T-helper 2 cell treated with Interferon-gamma antibody and Interleukin-4, amounts not matched to agents 5 μg/mL and 100 μg/mL, for 36 hours (primary cell): ENCODE measurements at places on chromosomes 7 and 10.

GRCh38 chr7:65798111-65799075, 74.5 kb upstream of the VKORC1L1 start:
- no peak for DNase-seq

- DNase-seq, result no peak
Measured at GRCh38 chr7:119935418-119936025, 337.5 kb upstream of the KCND2 start.

GRCh38 chr10:76576276-76576962, 1061.2 kb downstream of the KCNMA1 start:
- no peak for DNase-seq

GRCh38 chr7:46259947-46260346, 338.9 kb upstream of the IGFBP3 start:
- DNase-seq, result no peak

DNA sequence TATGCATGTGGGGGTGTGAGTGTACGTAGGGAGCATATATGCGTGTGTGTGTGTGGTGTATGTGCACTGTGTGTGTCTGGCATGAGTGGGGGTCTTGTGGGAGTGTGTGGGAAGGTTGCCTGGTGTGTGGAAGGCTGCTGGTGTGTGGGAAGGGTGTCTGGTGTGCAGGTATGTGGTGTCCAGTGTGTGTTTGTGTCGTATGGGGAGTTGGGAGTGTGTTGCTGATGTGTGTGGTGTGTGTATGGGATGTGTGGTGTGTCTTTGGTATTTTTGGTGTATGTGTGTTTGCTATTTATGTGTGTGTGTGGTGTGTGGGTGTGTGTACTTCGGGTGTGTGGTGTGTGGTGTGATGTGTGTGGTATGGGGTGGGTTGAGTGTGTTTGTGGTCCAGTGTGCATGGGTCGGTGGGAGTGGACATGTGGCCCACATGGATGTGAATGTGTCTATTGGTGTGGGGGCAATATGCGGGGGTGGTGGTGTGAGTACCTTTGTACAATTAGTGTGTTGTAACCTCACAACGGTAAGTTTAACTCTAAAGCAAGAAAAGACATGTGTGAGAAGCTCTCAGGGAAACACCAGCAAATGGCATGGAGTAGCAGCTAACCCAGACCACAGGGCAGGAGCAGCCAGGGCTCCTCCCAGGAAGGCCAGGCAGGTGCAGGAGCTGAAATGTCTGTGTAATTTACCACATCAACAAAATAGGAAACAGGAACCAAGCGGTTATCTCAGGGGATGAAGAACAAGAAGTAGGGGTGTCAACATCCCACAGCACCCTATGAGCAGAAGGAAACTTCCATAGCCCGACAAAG, 11.9 kb downstream of the ANTXRL start:
- DNase-seq, result no peak

DNA sequence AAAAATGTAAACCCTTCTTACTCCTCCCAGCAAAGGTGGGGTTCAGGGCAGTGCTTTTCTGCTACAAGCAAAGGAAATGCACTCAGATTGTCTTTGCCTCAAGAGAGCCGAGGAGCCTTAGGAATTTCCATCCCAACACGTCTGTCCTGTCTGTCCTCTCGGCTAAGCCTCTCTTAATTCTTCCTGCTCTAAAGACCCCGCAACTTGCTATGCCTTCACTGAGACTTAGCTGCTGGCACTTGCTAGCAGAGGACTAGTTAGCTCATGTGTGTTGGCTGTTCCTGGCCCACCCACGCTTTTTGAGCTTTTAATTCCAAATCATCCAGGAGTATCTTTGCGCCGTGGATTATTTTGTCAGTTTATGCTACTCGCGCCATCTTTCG, 481 bp upstream of the NPM3 start:
- no peak for DNase-seq

GRCh38 chr7:127820732-127821085, 168.7 kb downstream of the SND1 start:
- DNase-seq, result no peak

GRCh38 chr7:142134909-142135308, 23.4 kb downstream of the MGAM2 start:
- DNase-seq, result no peak

GRCh38 chr7:35576031-35576573, 118.8 kb downstream of the HERPUD2 start:
- DNase-seq, result no peak

DNA sequence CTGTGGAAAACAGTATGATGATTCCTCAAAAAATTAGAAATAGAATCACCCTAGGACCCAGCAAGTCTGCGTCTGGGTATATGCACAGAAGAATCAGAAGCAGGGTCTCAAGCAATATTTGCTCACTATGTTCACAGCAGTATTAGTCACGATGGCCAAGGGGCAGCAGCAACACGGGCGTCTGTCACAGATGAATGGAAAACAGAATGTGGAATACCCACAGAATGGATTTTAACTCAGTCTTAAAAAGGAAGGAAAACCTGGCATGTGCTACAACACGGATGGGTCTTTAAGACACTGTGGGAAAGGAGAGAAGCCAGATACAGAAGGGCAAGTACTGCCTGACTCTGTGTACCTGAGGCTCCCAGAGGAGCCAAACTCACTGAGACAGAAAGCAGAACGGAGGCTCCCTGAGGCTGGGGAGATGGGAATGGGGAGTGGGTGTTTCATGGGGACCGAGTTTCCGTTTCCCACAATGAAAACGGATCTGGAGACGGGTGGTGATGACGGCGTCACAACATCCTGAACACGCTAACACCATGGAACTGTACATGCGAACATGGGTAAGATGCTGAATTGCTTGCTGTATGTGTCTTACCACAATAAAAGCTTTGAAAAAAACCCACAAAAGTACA, 36.7 kb upstream of the INPP5A start:
- DNase-seq, result no peak

- no peak for DNase-seq
Measured at GRCh38 chr7:2601065-2601464, 30.7 kb upstream of the TTYH3 start.

- DNase-seq, result no peak
Measured at GRCh38 chr10:4678951-4679671, 146.9 kb upstream of the AKR1E2 start.

- DNase-seq, result no peak
Measured at GRCh38 chr7:52512656-52513055, 522.8 kb upstream of the POM121L12 start.

GRCh38 chr10:43323245-43323644, 48.2 kb upstream of the FXYD4 start:
- no peak for DNase-seq

GRCh38 chr10:23412223-23412622, 26.7 kb upstream of the OTUD1 start:
- DNase-seq, result peak; percentile 19

DNA sequence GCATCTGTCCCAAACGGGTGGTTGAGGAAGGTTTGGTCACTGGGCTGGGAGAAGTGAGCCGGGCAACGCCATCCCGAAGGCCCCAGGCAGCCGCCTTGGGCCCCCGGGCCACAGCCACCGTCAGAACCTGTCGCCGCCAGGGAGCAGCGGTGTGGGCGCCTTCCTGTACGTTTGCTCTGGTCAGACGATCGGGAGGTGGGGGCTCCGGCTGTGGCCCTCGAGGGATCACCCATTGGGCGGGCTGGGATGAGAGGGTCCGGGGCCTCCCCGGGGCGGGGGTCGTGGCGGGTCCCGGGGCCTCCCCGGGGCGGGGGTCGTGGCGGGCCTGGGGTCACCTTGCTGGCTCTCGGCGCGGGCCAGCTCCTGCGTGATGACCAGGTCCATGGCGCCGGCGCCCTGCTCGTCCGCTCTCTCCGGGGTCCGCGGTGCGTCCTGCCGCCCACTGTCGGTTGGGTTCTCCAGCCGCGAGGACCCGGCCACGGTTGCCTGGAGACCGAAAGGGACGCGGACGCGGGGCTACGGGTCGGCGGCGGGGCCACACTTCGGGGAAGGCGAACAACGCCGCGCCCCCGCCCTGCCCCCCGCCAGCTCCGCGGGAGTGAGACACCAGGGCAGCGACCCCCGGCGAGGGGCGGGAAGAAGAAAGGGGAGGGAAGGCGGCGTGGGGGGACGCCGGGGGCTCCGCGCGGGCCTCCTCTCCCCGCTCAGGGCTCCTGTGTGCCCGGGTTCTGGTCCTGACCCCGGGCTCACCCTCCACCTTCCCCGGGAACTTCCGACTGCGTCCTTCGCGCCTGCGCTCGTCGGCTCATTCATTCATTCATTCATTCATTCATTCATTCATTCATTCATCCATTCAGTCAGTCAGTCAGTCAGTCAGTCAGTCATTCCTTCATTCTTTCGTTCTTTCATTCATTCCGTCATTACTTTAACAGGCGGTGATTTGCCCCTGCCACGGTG, at the start of gene CFAP46:
CFAP46 (minus strand) TSS at position 470 of the 957 bp plus-strand sequence; CDS start at position 384, 86 bp downstream.
- no peak for DNase-seq

- DNase-seq, result no peak
Measured at GRCh38 chr7:42350801-42351200, 113.8 kb upstream of the GLI3 start.

DNA sequence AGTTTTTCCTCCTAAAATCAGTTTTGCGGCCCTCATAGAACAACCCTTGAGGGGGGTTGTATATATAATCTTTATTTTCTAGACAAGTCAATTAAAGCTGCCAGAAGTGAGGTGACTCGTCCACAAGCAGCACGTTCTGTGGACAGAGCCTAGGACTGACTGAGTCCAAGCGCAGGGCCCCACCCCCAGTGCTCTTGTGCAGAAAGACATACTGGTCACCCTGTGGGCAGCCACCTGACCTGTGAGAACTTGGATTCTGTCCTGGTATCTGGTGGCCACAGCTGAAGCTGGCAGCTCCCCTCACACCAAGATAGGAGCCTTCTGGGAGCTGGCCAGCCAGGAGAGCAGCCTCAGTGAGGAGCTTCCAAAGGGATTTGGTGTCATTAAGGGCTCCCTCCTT, 89.3 kb downstream of the GRK5 start:
- DNase-seq, result no peak

- no peak for DNase-seq
Measured at GRCh38 chr10:95896071-95896850, 11.5 kb upstream of the CC2D2B start.

DNA sequence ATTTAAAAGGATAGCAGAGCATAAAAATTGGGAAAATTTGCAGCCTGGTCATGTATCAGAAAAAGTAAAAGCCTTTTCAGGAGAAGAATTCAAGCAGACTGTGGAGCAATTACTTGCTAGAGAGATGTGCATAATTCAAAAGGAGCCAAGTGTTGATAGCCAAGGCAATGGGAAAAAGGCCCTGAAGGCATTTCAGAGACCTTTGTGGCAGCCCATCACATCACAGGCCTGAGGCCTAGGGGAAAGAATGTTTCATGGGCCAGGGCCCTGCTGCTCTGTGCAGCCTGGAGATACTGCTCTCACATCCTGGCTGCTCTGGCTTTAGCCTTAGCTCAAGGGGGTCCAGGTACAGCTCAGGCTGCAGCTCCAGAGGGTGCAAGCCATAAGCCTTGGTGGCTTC, 152.9 kb downstream of the MAGI2 start:
- no peak for DNase-seq

- DNase-seq, result no peak
Measured at GRCh38 chr10:123442901-123443300, 223.3 kb upstream of the GPR26 start.

DNA sequence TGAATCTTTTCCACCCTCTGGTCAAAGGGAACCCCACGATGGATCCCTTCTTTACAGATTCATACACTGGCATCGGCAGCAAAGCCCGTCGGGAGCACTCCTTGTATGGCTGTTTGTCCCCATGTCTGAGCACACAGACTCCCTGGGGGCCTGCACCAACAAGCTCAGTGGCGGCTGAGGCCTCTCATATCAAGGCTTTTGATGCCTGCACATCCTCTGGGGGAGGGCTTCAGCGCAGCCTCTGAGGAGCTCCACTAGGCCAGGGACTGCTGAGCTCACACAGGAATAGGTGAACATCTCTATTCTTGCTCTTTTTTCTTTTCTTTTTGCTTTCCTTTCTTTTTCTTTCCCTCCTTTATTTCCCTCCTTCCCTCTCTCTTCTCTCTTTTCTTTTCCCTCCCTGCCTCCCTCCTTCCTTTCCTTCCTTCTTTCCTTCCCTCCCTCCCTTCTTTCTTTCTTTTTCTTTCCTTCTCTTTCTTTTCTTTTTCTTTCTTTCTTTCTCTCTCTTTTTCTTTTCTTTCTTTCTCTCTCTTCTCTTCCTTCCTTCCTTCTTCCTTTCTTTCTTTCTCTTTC, 174.6 kb downstream of the CCDC3 start:
- no peak for DNase-seq

DNA sequence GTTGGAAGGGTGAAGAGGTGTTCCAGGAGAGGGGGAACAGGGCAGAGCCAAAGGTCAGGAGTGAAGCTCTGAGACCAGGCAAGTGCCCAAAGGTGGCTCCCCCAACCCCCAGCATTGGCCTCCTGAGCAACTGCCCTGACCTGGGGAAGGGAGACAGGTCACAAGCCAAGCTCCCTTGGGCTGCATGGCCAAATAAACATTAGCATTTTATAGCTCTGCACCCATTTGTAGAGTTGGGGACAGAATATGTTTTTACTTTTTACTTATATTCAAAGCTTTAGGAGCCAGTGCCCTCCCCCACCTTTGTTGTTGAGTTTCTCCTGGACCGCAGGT, 4.0 kb downstream of the UNC5B start:
- DNase-seq, result no peak

GRCh38 chr7:996079-996872, 13.3 kb downstream of the CYP2W1 start:
- no peak for DNase-seq

- DNase-seq, result no peak
Measured at GRCh38 chr7:70632400-70632799, 499.5 kb upstream of the GALNT17 start.

DNA sequence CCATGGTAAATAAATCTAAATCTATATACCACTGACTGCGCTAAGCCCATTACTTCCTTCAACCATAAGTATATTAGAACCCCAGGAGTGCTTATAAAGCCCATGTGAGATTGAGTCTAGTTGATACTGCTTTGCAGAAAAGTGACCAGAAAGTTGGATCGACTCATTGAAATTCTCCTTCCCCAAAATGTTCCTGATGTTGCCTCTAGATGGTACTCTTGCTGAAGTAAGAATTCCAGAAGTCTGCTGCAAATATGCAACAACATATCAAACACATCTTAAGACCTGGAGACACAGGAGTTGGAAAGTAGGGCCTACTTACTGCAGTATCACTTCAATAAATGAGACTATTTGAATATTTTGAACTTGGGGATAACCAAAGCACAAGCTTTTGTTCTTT, 550.8 kb downstream of the IPMK start:
- DNase-seq, result no peak

DNA sequence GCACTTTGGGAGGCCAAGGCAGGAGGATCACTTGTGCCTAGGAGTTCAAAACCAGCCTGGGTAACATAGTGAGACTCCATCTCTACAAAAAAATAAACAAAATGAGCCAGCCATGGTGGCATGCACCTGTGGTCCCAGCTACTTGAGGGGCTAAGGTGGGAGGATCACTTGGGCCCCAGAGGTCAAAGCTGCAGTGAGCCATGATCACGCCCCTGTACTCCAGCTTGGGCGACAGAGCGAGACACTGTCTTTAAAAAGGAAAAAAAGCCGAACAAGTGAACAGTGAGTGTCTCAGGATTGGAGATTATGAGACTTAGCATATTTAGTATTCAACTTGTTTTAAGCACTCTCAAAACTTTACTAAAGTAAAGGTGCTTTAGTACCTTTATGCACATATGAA, 28.1 kb downstream of the BLNK start:
- no peak for DNase-seq

GRCh38 chr7:5586279-5586962, 162.8 kb upstream of the TNRC18 start:
- no peak for DNase-seq
